NCI-H187 treated with DMSO at 0.1 percent for 48 hours (cell line): ENCODE measurements at places on chromosomes 4 and X.

- peak; percentile 41 for DNase-seq
Observed at GRCh38 chr4:17762726-17763125, 18.7 kb downstream of the FAM184B start.

- DNase-seq, result no peak
Observed at GRCh38 chrX:129953334-129953648, 29.1 kb upstream of the BCORL1 start.

DNA sequence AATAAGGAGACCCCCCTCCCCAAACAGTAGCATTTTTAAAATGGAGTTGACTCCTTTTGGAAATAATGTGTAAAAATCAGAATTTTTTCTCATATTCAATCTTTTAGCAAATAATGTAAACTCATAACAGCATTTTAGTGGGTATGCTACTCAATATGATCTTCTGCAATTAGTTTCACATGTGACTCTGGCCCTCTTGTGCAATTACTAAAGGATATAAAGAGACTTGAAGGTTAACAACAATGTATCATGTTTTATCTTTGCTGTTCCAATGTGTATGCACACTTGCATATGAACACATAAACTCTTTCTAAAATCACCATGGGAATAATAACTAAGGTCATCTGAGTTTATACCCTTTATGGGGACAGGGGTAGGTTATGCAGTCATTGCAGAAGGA is 39.9 kb upstream of the RXFP1 start:
- DNase-seq, result no peak

DNA sequence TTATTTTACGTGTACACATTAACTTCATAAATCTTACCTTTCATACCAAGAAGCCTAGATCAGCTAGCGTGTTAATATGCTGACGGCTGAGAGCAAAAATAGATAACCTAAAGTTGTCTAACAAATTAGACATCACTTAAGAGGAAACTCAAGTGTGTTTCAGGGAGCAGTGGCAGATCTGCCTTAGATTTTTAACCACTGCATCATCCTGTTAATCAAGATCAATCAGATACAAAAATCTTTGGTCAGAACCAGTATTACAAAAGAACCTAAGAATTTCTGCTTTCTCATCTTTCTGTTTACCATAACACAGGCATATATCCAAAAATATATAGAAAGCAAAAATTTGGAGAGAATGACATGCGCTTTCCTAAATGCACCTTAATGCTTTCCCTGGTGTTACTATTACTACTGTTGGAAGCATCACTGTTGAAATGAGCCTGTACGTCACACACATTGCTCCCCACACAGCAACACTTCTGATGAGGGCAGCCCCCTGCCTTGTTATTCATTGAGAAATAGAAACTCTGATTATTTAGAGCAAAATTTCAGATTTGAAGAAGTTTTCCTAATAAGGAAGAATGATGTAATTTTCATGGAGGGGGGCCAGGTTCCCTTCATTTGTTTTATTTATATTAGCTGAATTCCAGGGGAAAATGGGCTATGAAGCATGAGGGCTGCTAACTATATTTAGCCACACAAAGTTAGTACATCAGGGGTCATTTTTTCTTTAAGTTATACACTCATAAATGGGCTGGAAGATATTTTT is 152.3 kb downstream of the CBR4 start:
- no peak for DNase-seq

DNA sequence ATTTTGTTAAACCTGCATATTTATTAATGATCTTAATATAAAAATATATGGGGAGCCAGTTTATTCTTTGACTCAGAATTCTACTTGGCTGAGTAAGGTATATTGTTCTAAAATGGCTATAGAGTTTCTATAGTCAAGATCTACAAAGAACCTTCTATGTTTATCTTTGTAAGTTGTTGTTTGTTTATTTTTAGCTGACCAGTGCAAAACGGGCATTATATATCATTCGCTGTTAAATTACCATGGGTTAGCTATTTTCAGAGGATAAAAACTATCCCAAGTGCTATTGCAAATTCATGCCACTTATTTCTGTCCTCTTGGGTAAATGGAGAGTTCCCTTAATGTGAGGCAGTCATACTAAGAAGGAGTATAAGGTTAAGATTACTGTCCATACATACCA is 5.3 kb upstream of the SPOCK3 start:
- DNase-seq, result no peak

- DNase-seq, result no peak
Observed at GRCh38 chr4:146165221-146165620, 10.3 kb upstream of the LSM6 start.
